ENCODE measurements at places on chromosomes 5 and 9. TPM values are rescaled to one million over a fixed set of nuclear protein-coding genes. Genes with fewer than 3 reads are reported as not detected.
A peak's percentile ranks its signal among the peaks of the same experiment; 100 is the strongest.

DNA sequence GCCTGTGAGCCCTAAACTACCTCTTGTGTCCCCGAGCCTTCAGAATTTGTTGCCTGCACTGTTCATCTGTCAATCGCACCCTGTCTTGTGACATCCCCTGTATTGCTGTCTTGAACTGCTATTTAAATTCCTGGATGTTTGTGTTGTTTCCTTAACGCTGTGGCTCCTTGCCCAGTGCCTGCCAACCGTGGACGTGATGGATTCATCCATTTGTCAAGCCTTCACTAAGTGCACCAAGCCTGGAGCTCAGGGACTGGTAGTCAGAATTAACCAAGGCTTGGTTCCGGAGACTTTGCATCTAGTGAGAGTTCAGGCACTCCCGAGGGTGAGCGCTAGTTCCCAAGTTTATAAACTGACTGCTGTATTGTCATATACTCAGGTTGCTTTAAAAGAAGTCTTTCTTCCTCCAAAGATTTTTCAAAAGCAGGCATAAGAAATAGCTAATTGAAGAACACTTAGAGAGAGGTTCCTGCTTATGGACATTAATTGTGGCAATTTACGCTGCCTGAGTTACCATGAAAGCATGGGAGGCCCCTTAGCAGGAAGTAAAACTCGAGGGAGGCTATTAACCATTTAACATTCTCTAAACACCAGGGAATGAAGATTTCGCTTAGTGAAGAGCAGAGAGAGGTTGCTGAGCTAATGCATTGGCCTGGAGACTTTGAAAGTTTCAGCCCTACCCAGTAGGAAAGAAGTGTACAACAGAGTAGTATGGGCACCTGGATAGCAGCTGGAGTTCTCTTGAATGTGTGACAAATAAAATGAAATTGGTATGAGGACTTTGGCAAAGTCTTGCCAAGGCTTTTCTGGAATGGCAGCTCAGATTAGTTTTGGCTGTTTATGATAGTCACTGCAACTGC, 29.0 kb downstream of the RGS3 start:
- no peak for DNase-seq

DNA sequence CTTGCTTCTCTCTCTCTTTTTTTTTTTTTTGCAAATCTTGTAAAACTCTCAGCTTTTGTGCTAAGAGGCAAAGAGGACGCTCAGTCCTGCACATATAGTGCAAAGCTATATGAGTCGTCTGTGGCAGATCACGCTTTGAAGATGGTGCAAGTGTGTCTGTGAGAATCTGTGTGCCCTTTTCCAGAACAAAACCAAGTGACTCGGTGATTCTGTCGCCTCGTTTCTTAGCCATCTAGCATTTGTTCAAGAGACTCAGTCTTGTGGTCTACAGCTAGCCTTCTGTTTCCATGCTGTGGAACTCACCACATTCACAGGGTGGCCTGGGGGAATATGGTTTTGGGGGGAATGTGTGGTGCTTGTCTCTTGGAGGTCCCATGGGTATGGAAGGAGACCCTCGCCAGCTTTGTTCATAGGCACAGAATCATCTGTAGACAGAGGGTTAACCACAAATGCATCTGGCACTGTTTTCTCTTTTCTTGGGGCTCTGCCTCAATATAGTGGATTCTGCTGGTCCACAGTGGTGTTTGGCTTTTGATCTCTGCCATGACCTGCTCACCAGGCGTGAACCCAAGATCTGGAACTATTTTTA, 82.1 kb downstream of the C9orf152 start:
- DNase-seq: no peak

DNA sequence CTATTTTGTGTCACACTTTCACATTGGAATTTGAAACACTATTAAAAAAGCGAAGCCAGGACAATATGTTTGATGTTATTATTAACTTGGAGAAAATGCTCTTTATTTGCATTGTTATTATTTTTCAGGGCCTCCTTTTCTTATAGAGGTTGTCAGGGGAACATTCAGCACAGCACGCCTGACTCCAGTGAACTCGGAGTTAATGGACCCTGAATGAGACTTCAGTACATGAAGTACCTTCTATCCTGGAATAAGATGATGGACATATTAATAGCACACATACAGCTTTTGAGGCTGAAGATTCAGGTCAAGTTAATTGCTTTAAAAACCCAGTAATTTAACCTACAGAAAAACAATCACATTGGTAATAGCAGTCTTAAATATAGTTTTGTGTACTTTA, 652.9 kb downstream of the SEMA5A start:
- DNase-seq: no peak

GRCh38 chr5:75496026-75496425, 15.4 kb downstream of the CERT1 start:
- DNase-seq: no peak

GRCh38 chr5:34450338-34450737, 205.8 kb upstream of the RAI14 start:
- no peak for DNase-seq

DNA sequence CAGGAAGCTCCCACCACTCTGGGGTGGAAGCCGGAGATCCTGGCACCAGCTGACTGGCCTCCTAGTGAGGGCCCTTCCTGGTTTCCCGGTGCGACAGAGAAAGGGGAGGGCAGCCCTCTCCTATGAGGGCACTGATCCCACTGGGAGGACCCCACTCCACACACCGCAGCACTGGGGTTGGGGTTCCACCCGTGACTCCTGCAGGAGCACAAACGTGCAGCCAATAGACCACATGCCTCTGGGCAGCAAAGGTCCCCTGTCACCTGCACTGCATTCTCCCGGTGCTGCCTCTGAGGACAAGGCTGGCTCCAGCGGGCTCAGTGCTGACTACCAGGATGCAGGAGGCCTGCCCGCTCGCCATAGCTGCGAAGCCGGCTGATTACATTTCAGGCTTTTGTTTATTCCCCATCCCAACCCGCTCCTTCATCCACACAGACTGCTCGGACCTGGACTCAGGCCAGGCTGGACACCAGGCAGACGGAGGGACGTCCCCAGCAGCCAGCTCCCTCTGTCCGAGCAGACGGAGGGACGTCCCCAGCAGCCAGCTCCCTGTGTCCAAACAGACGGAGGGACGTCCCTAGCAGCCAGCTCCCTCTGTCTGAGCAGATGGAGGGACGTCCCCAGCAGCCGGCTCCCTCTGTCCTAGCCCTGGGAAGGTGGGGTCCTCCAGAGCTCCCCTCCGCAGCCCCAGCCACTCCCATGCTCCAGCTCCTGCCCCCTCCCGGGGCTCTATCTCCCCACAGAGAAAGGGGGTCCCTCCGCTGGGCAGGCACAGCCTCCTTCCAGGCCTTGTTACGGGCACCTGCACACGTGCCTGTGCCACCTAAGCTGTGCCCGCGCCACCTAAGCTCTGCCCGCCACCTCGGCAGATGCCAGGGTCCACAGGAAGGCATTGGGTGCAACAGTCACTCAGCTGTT, 8.8 kb upstream of the CEP72 start:
- no peak for DNase-seq

- peak; percentile 42 for DNase-seq
These were observed 11.2 kb downstream of the CRHBP start for GRCh38 chr5:76964060-76964459.

- no peak for DNase-seq
These were observed 202.4 kb downstream of the TTLL11 start for GRCh38 chr9:121890746-121891145.

DNA sequence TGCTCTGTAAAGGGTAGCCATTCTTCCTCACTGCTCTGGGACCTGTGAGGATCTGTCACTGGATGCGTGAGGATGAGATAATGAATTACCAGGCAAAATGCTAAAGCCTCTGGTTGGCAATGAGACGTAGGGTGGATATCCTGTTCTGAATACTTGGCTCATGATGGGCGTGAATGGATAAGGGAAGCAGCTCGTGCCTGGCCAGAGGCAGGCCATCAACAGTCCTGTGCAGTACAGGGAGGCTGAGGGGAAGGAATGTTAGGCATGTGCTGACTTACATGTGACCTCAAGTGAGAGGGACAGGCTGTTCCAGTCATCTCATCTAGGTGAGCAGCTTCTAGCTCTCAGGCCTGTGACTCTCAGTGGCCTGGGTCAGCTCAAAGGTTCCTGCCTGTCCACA, 172.8 kb downstream of the CARTPT start:
- no peak for DNase-seq

DNA sequence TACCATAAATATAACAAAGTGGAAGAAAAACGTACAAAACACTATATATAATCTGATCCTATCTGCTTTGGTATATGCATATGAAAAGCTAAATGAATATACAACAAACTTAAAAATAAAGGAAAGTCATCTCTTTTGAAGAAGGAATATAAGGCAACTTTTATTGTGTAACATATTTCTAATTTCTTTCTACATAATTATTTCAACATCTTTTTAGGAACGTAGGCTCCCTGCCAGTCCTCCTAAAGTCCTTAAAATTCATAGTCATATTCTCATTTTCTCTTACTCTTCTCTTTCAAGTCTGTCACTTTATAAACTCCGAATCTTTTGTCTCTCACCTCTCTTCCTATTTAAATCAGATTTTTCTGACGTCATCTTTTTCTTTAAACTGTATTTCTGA, 9.6 kb downstream of the DEPDC1B start:
- no peak for DNase-seq

DNA sequence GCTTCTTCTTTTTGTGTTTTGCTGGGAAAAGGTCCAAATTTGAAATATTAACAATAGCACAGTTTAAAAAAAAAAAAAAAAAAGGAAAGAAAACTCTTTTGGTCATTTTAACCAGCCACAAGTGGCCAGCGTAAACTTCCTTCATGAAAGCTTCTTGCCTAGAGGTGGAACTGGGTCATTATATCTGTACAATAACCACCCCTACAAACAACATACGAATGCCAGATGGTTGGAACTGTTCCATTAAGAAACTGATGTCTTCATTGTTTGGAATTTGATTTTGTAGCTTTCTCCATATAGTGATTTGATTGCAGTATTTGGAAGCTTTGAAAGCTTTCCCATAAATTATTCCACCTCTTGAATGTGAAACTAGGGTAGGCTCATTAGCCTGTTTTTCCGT, 18.3 kb upstream of the LPAR1 start:
- DNase-seq: no peak

DNA sequence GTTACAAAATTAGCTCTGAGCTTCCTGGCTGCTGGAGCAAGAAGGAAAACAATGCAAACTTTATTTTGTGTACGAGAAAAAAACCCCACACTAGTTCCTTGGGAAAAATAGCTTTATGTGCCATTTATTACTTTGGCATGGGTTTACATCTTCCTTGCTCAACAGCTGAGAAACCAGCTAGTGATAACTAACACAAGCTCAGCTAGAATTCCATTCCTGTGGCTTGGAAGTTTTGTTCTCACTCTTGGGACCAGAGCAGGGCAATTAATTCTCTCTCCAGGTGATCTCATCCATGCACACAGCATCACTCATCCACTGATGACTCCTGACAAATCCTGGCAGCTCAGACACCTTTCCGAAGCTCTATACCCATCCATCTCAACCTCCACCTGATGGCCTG, 104.1 kb downstream of the CRB2 start:
- DNase-seq: no peak

DNA sequence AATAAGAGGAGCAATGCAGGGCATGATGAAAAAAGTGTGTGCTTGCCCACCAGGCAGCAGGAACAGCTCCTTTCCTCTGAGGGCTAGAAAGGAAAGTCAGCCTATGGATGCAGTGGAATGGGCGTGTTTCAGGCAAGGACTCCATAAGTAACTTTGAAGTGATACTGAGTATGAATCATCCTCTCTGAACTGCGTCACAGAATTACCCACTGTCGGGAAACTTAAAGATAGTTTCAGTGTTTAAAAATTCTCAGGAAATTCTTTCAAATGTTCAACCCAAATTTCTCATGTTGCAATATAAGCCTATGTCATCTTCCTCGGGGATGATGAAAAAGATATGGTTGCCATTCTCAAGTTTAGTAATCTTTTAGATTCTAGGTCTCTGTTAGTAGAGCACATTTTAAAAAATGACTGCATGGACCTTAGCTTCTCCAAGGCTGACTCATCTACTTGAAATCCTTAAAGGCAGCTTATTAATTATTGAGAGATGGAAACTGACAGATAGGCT, 27.7 kb downstream of the PTCD2 start:
- no peak for DNase-seq

- no peak for DNase-seq
These were observed 4.5 kb downstream of the GSN start for GRCh38 chr9:121272401-121272948.

F12 gene
- 13.4 TPM for polyA plus RNA-seq

MOCS2 gene
- polyA plus RNA-seq: 58.3 TPM

SLC45A2 gene
- polyA plus RNA-seq: 0.47 TPM

SVEP1 gene
- polyA plus RNA-seq: 35.8 TPM

ATP10B gene
- 0.55 TPM for polyA plus RNA-seq

SLC22A4 gene
- polyA plus RNA-seq: 7.5 TPM
